ENCODE measurements at places on chromosomes 7 and 10.

- DNase-seq = no peak
Observed at GRCh38 chr10:3754727-3755439, 30.1 kb downstream of the KLF6 start.

- no peak for DNase-seq
Observed at GRCh38 chr10:91887272-91888076, 21.8 kb downstream of the FGFBP3 start.

DNA sequence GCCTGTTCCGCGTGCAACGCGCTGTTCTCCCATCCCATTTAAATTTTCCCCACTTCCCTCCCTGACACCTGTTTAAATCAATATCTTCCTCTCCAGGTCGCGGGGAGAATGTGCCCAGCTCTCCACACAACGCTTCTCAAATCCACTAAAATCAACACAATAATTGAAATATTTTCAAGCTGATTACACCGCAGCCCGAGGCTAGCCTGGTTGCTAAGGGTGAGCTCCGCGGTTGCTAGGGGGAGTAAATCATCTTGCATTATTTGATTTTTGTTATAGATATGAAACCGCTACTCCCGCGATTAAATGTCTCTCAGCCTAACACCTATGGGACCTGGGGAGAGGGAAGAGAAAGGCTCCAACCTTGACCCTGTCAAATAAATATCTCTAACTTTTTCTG lies 36.2 kb downstream of the UNCX start:
- no peak for DNase-seq

DNA sequence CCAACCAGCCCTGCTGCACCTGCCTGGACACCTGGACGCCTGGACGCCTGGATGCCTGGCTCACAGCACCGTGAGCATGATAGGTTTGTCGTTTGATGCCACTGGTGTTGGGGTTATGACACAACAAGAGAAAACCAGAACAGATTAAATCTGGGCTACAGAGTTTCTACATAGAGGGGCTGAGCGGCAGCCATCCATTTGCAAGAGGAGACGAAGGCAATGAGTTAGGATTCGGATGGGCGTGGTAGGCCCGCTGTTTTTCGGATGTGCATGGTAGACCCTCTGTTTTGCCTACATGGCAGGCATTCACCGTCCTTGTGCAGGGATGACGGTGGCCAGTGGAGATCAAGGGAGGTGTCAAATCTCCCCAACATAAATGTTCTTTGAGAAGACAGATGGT lies 121.5 kb upstream of the RNF32 start:
- DNase-seq = no peak

DNA sequence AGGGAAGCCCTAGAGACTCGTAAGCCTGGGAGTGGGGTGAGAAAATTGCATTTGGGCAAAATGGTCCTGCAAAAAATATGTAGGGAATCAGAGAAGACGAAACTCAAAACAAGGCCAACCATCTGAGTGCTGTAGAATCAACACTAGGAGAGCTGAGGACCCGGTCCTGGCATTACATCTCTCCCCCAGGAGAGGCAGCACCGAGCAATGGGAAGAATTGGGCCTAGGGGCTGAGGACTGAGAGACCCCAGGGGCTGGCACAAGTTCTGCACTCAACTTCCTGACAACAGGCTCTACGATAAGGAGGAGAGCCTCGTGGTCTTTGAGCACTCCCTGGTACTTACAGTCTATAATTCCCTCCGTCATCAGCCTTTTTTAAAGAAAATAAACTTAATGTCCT lies 47.6 kb downstream of the BPGM start:
- DNase-seq = no peak

DNA sequence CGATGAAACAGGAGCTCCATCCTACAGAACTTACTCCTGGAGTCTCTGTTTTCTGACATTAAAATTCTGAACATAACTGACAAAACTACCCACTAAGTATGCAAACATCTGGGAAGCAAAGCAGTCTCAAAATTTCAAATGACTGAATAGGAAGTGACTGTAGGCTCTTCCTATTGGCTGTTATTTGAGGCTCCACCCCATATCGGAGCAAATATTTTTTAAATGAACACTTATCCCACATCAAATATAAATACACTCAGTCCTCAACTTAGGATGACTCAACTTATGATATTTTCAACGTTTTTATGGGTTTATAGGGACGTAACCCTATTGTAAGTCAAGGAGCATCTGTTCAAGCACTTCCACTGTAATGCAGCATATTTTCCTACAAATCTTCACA lies 8.8 kb downstream of the HSPA12A start:
- DNase-seq = no peak

DNA sequence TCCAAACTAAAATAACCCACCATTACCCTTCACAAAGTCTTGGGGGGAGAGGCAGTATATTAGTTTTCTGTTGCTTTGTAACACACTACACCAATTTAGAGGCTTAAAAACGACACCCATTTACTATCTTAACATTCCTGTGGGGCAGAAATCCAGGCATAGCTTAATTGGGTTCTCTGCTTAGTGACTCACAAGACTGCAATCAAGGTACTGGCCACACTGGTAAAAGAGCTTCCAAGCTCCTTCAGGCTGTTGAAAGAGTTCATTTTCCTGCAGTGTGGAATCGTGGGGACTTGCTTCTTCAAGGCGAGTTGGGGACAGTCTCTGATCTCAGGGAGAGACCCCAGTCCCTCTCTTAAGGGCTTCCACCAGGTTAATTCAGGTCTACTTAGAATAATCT lies 139.1 kb downstream of the XPNPEP1 start:
- no peak for DNase-seq

- DNase-seq = no peak
Observed at GRCh38 chr7:141167381-141167964, 93.6 kb downstream of the TMEM178B start.

GRCh38 chr7:120373174-120373573 lies 100.2 kb downstream of the KCND2 start:
- no peak for DNase-seq

DNA sequence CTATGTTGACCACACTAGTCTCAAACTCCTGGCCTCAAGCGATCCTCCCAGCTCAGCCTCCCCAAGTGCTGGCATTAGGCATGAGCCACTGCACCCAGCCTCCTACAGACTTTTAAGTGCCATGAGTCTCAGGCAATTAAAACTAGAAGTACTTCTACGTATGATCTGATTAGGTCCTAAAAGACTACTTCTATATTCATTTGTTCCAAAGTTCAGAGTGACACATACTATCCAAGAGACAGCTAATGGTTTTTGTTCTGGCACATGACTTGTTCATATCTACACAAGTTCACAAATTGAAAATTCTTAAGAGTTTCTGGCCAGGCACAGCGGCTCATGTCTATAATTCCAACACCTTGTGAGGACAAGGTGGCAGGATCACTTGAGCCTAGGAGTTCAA lies 11.7 kb downstream of the ARHGAP19 start:
- no peak for DNase-seq

- no peak for DNase-seq
Observed at GRCh38 chr7:96481796-96482195, 159.9 kb upstream of the SLC25A13 start.

- no peak for DNase-seq
Observed at GRCh38 chr7:73429622-73430505, 3.7 kb upstream of the FZD9 start.
